ENCODE measurements at places on chromosomes 3 and 15.

- DNase-seq, result peak; percentile 55
These were observed 35.7 kb upstream of the APEH start for GRCh38 chr3:49638445-49638844.

DNA sequence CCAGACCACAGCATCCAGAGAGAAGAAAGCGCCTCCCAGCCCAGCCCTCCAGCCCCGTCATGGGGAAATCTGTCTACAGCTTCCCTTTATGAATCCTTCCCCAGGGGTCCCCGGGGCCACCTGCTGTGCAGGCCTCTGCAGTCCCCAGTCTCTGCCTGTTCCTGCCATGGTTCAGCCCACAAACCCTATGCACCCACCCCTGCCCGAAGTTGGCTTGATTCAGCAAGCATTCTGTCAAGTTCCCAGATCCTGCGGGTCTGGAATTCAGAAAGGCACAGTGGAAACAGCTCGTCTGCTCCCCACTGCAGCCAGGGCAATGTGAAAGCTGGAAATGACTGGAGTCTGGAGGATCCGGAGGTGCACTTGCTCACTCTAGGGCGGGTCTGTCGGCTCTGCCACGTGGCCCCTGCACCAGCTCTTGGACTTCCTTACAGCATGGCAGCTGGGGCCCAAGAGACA lies 2.9 kb upstream of the OCA2 start:
- DNase-seq, result no peak

- peak; percentile 75 for DNase-seq
These were observed 17.6 kb downstream of the ACAD11 start for GRCh38 chr3:132641837-132642538.

DNA sequence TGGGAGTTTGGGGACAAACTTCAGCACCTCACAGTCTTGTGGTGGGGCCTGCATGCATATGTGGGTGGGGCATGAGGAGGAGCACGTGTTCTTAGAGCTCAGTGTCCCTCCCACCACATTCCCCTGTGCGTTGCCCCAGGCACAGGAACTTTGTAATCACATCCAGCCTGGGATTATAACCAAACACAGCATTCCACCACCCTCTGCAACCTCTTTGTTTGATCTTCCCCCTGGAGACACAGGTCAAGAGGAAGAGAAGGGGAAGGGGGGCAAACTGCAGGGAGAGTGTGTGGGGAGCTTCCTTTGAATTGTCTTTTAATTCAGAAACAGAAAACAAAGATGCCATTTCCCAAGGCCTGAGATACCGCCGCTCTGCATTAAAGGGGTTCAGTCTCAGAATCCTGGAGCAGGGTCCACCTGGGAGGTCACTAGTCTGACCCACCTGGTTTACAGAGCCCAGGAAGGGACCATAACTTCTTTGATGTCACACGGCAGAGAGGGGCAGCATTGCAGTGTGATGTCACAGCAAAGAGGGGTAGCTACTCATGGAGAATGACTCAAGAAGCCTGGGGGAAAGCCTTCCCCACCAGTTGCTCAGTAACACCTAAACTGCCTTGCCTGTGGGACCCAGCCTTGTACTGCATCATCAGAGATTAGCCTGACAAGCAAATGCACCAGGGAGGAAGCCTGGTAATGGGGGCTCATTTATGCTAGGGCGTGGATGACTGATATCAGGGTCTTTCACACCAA lies 106.3 kb upstream of the RNU6-1 start:
- peak; percentile 55 for DNase-seq

DNA sequence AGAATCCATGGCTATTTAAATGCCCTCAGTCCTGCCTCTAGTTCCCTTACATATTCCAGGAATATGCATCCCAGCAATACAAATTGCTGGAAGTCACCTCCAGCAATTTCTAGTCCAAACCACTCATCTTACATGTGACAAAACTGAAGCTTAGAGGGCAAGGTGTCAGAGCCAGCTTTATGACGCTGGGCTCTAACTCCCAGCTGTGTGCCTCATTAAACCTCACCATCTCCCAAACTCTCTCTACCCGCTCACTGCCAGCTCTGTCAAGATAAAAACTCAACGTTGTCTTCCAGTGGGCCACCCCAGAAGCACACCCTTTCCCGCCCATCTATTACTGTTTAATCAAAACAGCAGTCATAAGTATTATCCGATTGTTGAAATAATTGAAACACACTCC lies 7.9 kb downstream of the TNIK start:
- DNase-seq, result no peak

DNA sequence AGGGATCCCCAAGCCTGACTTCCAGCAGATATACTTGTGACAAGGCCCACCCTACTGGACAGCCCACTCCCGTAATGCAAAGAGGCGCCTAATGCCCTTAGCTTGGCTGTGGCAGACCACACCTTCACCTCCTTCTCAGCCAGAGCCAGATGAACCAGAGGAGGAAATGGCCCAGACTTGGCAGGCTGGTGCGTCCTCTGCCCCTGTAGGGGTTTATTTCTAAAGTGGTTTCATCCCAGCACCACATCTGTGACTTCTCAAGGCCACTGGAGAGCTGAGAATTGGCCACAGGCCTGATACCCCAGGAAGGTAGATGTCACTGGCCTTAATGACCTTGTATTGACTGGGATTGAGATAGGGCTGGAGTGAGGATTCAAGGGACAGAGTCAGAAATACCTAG lies 29.5 kb downstream of the BOC start:
- DNase-seq, result no peak

GRCh38 chr15:99341786-99342185 lies 90.5 kb downstream of the LRRC28 start:
- DNase-seq, result peak; percentile 13

DNA sequence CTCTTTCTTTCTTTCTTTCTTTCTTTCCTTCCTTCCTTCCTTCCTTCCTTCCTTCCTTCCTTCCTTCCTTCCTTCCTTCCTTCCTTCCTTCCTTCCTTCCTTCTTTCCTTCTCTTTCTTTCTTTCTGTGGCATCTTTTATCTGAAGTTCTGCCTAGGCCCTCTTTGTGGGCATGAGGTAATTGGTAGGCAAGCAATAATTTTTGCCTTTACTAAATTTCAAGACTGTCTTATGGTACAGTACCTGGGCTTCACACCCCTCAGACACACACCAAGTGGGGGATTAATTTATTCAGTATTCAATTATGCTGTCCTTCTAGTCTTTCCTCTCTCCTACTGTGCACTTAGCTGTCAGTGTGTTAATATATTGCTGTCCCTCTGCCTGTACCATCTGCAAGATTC lies 155.5 kb downstream of the OXSM start:
- DNase-seq, result no peak

DNA sequence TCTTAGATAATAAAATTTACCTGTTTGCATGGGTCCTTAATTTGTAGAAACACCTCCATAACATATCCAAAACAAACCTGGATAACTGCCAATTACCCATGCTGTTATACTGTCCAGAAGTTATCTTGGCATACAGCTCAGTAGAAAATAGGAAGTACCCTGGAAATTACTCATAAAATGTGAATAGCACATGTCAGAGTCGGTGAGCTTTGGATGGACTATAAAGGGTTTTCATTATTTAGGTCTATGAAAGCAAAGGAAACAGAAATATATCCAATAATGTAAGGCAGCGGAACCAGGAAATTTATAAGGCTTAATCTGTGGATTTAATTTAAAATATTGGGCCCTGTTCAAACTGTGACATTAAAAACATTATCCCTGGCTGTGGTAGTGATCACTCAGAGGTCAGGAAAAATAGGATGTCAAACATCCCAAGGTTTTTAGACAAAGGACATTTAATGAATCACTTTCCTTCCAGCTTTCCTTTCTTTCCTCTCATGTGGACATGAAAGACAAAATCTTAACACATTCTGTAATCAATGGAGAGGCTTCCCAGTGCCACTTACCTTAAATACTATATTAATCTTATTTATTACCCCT lies 459.0 kb upstream of the DPH6 start:
- DNase-seq, result no peak

- DNase-seq, result peak; percentile 90
These were observed 87.8 kb downstream of the KLHL25 start for GRCh38 chr15:85706779-85707518.

- DNase-seq, result no peak
These were observed 101.0 kb downstream of the ATG7 start for GRCh38 chr3:11373235-11373634.

DNA sequence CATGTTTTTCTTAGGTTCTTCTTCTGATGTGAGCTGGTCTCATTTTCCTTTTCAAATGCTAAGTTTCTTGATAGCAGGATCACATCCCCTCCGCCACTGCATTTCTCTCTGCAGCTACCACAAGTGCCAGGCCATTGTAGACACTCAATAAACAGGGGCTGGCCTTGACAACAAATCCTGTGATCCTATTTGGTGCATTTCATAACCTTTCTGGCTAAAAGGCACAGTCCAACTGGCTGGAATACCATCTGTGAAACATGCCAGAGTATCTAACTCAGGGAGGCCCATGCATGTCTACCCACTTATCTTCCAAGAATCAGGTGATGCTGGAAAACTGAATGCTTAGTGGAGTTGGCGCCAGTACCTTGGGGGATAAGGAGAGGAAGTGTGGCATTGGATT lies 85.2 kb upstream of the NR2F2 start:
- no peak for DNase-seq

DNA sequence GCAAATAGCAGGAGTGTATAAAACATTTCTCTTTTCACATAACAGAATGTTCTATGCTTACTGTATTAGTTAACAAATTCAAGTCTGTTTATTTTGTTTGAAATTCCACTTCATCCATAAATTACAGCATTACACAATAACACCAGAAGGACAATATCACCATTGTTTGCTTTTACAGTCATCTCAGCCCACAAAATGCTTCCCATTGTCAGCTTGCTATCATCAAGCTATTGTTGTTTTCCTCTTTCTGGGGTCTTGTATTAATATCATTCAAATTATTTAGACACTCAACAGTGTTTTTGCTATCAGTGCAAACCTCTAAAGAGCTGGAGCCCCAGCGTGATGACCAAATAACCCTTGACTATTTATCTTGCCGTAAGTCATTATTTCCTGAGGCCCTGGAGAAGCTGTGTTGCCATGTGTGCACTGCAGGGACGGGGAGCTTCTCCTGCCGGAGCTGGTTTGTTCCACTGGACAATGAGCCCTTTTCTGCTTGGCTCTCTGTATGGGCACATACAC lies 1.1 kb downstream of the SAMMSON start:
- peak; percentile 53 for DNase-seq

GRCh38 chr3:177037241-177037640 lies 160.0 kb downstream of the TBL1XR1 start:
- DNase-seq, result peak; percentile 44

DNA sequence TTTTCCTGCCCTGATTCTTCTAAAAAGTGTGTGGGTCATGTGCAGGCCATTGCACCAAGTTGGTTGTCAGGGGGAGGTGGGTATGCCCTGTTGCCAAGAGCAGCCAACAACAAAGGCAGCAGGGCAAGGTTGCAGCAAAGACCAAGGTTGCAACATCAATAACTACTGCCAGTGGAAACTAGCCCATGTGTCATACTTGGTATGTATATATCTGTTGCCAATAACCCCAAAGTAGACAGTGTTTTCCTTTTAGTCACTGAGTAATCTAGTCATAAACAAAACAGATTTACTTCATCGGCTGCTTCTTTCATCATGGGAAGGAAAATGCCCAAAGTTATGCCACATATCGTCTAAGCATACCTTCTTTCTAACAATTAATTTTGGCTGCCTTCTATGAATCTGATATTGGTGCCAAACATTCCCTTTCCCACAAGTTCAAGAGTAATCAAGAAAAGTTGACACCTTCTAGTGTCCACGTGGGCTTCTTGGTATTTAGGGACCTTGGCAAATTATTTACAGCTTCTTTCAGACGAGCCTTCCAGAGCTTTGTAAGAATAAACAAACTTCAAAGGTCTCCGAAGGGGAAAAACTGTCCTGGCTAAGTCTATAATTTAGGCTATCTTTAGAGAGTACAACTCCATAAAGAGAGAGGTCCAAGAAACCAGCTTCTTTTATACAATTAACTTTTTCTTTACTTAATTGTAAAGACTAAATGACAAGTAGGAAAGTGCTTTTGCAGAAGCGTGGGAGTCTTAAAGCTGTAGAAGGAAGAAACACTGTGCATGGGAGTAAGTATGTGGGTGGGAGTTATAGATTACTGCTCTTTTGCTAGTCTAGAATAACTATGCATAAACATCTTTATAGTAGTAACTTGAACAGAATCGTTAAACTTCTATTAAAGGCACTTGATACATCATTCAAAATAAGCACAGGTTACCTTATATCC lies 10.0 kb upstream of the MBNL1 start:
- peak; percentile 98 for DNase-seq

- DNase-seq, result no peak
These were observed 361 bp upstream of the STXBP5L start for GRCh38 chr3:120907659-120908029.

DNA sequence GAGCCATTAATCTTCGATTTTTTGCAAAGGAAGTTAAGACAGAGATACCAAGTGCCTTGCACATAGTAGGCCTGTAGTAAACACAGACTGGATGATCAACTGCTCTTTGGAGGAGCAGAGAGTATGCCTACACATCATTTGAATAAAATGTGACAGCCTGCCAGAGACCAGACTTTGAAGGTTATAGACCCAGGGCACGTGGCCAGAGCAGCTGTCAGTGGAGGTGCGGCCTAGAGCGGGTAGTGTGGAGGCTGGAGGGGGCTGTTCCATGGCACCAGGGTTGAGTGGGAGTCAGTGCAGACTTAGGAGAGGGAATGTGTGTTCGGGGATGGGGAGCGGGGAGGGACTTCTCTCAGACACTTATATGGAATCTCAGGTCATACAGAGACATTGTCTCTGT lies 80.8 kb downstream of the SMAD3 start:
- DNase-seq, result peak; percentile 87

Measured in choroid plexus epithelial cell (primary cell).